ENCODE measurements at places on chromosomes 4 and X.

- DNase-seq = no peak
These were observed 50.3 kb downstream of the GASK1B start for GRCh38 chr4:158122501-158122900.

DNA sequence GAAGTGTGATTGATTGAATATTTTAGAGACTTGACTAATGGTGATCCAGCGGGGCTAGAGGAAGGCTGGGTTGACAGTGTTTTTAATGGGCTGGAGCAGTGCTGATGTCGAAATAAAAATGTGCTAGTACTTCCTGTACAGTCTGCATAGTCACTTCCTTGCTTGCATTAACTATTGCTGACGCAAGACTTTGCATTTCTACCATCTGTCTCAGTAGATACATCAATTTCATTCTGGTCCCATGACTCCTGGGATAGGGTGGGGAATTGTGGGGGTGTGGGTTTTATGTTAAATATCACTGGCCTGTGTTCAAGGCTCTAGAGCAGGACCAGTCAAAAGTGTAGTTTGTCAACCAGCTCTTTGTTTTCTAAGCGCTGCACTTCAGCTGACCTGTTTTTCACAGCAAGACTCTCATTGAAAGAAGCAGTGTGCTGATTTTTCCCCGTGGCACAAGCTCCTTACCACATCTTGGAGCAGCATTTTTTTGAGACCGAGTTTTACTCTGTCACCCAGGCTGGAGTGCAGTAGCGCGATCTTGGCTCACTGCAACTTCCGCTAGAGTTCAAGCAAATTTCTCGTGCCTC, 35.2 kb upstream of the PHEX start:
- no peak for DNase-seq

DNA sequence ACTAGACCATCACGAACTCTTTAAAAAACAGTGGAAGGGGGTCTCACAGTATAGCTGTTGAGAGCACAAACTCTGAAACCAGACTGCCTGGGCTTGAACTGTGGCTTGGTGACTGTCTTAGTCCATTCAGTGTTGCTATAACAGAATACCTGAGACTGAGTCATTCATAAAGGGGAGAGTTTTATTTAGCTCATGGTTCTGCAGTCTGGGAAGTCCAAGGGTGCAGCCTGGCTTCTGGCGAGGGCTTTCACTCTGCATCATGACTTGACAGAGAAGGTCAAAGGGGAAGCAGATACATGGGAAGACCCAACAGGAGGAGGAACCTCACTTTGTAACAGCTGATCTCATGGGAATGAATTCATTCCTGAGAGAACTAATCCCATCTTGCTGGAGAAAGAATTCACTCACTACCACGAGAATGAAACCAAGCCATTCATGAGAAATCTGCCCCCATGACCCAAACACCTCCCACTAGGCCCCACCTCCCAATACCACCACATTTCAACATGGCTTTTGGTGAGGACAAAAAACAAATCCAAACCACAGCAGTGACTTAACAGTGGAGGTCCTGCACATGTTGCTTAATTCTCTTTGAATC, 116.7 kb upstream of the STOX2 start:
- DNase-seq = no peak

- DNase-seq = no peak
These were observed 5.6 kb upstream of the CT47C1 start for GRCh38 chrX:119067023-119067739.

GRCh38 chrX:35098419-35098818, 155.8 kb downstream of the FAM47B start:
- DNase-seq = no peak

DNA sequence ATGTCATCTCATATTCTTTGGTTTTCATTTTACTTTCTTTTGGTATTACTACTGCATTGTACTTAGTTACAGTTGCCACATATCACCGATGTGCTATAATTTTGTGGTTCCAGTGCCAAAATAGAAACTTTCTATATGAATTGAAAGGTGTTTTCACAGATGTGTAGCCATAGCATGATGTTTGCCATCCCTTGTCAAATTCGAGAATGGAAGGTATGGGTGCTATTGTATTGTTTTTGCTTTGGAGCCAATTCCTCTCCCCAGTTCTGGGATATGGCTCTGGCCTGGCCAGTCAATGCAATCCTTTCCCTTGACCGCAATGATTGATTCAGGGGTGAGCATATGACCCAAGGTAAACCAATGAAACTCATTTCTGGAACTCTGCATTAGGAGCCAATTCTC, 86.2 kb upstream of the RPS6KA3 start:
- no peak for DNase-seq

DNA sequence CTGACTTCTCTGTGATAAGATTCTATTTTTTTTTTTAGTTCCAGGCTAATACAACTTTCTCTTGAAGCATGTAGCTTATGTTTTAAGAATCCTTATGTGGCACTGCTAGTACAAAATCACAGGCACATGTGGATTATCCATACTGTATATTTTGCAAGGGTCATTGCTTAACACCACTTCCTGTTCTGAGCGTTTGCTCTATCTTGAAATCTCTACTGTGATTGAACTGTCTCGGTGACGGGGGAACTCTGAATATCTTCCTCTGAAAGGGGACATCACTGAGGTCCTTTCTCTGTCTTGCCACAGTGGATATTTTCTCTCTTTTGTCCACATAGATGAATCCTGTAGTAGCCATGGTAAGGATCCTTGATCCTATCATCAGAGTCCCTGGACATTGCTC, 2.1 kb upstream of the WFS1 start:
- DNase-seq = no peak

DNA sequence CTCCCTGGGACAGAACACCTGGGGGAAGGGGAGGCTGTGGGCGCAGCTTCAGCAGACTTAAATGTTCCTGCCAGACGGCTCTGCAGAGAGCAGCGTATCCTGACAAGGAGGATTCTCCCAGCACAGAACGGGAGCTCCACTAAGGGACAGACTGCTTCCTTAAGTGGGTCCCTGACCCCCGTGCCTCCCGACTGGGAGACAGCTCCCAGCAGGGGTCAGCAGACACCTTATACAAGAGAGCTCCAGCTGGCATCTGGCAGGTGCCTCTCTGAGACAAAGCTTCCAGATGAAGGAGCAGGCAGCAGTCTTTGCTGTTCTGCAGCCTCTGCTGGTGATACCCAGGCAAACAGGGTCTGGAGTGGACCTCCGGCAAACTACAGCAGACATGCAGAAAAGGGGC, 44.5 kb upstream of the FAAH2 start:
- no peak for DNase-seq

- DNase-seq = no peak
These were observed 59.2 kb downstream of the CPLX1 start for GRCh38 chr4:766559-767283.

- no peak for DNase-seq
These were observed 431.5 kb upstream of the BOD1L1 start for GRCh38 chr4:14059006-14059405.

DNA sequence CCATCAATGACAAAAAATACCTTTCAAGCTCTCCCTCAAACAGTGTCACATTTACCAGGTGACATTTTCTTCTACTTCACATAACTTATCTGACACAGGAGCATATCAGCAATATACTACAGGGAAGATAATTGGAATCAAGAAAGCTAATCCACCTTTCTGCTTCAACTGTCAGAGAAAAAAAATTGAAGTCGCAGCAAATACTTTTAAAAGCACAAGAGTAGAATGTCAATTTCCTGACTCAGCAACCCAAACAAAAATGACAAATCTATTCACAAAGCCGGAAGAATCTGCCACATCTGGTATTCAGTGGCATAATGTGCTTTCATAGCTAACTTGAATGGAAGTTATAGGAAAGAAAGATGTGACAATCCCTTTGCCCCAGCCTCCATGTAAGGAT, 36.7 kb downstream of the AGA start:
- DNase-seq = no peak

DNA sequence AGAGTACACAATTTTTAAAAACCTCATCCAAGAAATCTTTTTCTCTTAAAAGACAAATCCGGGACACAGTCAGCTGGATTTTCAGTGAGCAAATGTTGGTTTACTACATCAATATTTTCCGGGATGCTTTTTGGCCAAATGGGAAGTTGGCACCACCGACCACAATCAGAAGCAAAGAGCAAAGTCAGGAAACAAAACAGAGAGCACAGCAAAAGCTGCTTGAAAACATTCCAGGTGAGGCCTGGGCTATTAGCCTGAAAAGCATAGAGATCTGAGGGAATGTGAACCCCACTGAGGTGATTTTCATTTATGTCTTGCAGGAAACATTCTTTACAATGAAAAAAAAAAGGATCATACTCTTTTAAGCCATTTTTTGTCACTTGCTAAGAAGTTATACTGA, 33.9 kb downstream of the LRP2BP start:
- DNase-seq = no peak

GRCh38 chr4:181475781-181476507, 767.3 kb upstream of the TENM3 start:
- no peak for DNase-seq

DNA sequence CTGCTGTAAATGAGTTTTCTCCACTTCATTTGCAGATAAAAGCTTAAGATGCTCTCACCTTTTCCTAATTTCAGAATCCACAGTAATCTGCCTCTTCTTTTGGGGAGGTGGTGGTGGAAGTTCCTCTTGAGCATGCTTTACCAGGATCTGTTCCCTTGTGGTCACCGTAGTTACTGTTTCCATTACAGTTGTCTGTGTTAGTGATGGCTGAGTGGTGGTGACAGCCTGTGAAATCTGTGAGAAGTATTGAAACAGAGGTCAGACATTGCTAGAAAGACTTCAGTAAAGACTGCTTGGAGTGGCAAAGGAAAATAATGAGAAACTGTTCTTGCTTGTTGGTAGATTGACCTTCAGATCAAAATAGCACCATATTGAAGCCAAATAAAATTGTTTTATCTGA, 666.2 kb downstream of the DMD start:
- DNase-seq = no peak

GRCh38 chr4:153622093-153622492, 62.0 kb upstream of the TLR2 start:
- DNase-seq = no peak

- DNase-seq = no peak
These were observed 96.2 kb upstream of the KLHL13 start for GRCh38 chrX:118212817-118213183.

GRCh38 chrX:15336023-15336413, 695 bp upstream of the PIGA start:
- DNase-seq = no peak

- DNase-seq = no peak
These were observed 2.7 kb downstream of the LRBA start for GRCh38 chr4:151012376-151012775.

GRCh38 chrX:4830880-4831557, 1117.6 kb upstream of the PRKX start:
- no peak for DNase-seq

- DNase-seq = no peak
These were observed 1.0 kb downstream of the SHISA3 start for GRCh38 chr4:42398171-42398870.

DNA sequence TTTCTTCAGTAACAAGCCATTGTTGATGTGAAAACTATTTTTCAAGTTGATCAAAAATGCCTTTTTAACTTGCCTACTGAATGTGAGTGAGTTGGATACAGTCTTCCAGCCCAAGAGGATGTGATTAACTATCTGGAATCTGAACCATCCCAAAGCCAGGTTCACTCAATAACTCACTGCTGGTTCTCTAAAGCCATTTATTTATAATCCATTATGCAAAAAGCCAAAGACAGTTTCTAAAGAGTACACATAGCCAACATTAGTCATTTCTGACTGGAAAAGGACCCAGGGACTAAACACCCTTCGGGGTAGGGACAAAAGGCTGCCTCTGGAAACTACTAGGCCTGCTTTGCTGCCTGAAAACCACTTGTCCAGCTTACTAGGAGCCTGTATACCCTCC, 109.6 kb downstream of the SHROOM4 start:
- no peak for DNase-seq

DNA sequence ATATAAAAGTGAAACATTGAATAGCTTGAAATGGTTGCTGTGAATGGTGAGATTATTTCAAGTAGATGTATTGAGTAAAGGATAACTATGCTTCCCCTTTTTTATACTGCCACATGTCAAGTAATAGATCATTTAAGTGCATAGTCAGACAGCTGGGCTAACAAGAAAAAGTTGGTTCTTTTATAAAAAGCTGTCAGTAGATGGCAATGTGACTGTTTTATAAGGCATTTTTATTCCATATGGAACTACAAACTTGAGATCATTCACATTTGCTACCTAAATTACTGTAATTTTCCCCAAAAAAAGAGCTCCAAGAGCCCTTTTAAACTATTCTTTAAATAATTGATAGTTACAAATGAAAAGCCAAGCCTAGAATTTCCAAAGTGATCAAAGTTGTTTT, 831.0 kb downstream of the C4orf33 start:
- no peak for DNase-seq

DNA sequence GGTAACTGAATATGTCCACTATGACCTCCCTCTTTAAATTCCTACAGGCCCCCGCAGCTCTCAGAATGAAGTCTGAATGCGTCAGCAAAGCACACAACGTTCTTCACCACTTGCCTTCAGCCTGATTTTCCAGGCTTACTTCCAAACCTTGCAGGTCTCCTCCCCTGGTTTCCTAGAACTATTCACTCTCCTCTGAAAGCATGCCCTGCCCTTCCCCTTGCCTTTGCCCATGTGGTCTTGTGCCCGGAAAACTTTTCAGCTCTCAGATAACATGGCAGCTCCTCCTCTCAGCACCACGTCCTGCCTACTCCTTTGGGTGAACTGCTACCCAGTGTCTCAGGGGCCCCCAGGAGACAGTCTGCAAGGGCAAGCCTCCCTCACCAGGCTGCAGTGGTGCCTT, 268.5 kb upstream of the LDB2 start:
- DNase-seq = no peak

DNA sequence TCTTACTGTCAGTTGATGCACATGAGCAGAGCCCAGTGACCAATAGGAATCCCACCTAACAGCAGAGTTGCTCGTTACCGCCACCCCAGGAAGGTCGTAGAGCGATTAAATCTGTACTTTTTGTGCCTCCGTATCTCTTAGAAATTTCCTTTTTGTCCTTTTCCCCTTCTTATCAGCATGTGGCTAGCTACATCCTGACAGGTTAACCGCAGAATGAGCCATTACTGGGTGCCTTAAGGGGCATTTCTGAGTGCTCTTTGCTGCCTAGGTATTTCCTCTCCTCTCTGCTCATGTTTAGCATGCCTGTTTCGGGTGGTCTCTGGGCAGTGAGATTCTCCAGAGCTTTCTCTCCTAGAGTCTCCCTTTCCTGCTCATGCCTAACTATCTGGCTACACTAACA, 530.5 kb downstream of the FAM133A start:
- DNase-seq = no peak

- DNase-seq = peak; percentile 5
These were observed 181.1 kb upstream of the WDFY3 start for GRCh38 chr4:85147481-85148076.

- no peak for DNase-seq
These were observed 443 bp downstream of the GPR143 start for GRCh38 chrX:9765072-9765736.

- DNase-seq = no peak
These were observed 11.8 kb downstream of the TMEM31 start for GRCh38 chrX:103722505-103722904.

- no peak for DNase-seq
These were observed 12.4 kb upstream of the SETD7 start for GRCh38 chr4:139568206-139568955.

- DNase-seq = no peak
These were observed 46.3 kb downstream of the SPANXD start for GRCh38 chrX:141652286-141652685.

- DNase-seq = no peak
These were observed 303.9 kb upstream of the GATB start for GRCh38 chr4:152064753-152065152.

- DNase-seq = no peak
These were observed 42.1 kb upstream of the MAGEA4 start for GRCh38 chrX:151870602-151871001.
